HuH-7 (cell line): ENCODE measurements at places on chromosomes 16 and 17.

DNA sequence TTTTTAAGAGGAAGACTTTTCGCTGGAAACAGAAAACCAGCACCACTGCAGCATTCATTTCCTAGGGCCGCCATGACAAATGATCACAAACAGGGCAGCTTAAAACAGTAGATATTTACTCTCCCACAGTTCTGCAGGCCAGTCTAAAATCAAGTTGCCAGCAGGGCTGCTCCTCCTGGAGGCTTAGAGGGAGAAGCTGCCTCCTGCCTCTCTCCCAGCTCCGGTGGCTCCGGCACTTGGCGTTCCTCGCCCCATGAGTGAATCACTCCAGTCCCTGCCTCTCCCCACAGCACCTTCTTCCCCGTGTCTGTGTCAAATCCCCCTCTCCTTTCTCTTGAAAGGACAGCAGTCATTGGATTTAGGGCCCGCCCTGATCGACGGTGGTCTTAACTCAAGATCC is 72.1 kb downstream of the SOCS1 start:
- no peak for DNase-seq

- no peak for DNase-seq
Measured at GRCh38 chr16:85354686-85355514, 242.6 kb upstream of the CIBAR2 start.

GRCh38 chr16:87149051-87149450 is 168.1 kb downstream of the C16orf95 start:
- DNase-seq, result no peak

GRCh38 chr17:49715717-49716279 is 8.0 kb upstream of the SLC35B1 start:
- no peak for DNase-seq

DNA sequence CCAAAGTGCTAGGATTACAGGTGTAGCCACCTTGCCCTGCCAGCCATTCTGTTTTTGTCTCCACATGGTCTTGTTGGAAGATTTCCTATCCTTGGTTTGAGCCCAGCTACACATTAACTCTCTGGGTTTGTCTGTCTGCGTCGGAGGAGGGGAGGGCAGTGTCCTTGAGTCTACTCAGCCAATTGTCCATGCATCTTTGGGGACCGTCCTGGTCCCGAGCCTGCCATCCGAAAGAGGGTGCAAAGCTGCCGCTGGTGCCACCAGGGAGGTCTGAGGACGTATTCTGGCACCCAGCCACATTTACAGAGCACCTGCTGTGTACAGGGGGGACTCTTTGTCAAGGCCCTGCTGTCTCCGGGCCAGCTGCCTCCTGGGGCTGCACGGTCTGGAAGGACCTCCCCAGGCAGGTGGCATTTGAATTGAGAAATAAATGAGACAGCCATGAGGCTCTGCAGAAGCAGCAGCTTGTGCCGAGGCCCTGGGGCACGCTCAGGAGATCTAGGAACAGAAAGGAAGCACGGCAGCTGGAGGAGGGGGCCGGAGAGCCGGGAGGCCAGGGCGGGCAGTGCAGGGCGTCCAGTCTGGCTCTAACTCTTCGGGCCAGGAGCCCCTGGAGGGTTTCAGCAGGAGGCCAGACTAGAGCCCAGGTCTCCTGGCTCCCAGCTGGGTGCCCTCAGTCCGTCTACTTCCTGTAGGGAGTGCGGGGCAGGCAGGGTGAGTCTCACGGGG is 1.5 kb downstream of the CYBA start:
- no peak for DNase-seq

GRCh38 chr16:73350707-73351452 is 303.0 kb upstream of the ZFHX3 start:
- no peak for DNase-seq

DNA sequence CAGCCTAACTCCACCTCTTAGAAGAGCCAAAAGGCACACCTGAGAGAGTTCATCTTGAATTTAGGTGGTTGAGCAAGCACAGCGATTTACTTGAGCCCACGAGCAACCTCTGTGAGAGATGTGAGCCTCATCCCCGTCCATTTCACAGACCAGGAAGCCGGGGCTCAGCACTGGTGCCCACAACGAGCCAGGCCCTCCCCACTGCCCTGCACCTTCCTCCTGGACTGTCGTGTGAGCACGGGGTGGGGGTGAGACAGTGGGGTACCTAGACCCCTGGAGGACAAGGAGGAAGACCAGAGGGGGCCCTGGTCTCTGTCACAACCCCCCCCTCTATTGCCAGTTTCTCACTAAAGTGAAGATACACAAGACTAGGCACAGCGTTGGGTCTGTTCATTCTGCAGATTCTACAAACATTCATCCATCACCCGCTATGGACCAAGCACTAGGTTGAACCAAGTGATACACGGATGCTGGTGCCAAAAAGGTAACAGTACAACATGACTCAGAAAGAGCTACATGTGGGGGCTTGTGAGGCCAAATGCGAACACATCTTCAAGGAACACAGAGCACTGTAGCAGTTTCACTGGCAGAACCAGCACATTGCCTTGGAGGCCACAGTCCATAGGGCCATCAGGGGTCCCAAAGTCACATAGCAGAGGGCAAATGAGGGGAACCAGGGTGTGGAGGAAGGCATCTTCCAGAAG is 231.9 kb downstream of the PARN start:
- no peak for DNase-seq

DNA sequence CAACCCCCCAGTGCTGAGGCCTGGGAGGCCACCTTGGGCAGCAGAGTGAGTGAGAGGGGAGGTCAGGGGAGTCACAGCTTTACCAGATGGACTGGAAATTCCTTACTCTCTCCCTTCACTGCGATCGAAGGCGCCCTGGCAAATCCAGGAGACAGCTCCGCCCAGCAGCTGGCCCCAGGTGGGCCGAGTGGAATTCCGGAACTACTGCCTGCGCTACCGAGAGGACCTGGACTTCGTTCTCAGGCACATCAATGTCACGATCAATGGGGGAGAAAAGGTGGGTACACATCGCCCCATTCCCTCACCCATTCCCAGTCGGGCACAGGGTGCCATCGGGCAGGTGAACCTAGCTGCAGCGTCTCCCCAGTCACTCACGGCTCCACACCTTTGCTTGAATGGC is 91.6 kb downstream of the ABCC6 start:
- DNase-seq, result no peak

- peak; percentile 12 for DNase-seq
Measured at GRCh38 chr16:67641779-67642708, 2.9 kb upstream of the CARMIL2 start.

- DNase-seq, result peak; percentile 51
Measured at GRCh38 chr17:31561469-31562375, 170.2 kb downstream of the RAB11FIP4 start.

DNA sequence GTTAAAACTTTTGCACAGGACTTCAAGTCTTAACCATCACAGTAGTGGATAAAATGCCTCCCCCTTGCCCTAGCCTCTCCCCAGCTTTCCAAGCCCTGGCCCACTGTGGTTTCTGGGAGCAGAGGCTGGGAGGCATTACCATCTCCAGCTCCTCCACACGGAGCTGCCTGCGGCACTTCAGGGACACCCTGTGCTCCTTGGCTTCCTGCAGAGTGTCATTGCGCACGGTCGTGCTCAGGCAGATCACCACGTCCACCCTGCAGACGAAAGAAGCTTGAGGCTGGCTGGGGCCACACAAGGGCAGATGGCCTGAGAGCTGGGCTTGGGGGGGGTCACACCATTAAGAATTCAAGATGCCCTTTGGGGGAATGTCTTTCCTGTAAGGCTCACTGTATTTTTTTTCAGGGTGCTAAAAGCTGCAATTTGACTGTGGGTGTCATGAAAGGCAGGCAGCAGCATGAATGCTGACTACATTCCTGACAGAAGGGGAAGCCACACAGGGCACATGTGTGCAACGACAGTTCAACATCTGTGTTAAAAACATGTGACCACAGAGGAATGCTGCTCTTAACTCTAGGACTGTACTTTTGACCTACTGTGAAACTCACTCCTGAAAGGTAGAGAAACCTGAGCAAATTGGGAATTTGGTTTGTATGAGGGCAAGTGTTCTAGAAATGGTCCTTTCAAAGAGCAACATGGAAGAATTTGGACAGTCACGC is 47.7 kb upstream of the CLEC18B start:
- DNase-seq, result no peak

DNA sequence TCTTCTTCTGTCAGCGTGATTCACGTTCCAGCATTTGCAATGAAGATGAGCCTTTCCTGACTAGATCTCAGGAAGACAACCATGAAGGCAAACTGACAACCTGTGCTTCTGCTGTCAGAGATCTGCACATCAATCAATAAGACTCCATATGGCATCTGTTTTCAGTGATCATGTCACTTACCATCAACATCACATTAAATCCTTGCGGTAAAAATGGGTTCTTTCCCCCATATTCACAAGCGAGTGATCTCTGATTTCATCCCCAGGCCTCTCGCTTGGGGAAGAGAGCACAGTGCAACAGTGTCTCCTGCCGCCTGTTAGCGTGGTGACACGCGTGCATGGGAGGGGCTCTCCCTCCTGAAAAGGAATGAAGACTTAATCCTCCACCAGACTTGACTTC is 11.1 kb downstream of the NACA2 start:
- no peak for DNase-seq

DNA sequence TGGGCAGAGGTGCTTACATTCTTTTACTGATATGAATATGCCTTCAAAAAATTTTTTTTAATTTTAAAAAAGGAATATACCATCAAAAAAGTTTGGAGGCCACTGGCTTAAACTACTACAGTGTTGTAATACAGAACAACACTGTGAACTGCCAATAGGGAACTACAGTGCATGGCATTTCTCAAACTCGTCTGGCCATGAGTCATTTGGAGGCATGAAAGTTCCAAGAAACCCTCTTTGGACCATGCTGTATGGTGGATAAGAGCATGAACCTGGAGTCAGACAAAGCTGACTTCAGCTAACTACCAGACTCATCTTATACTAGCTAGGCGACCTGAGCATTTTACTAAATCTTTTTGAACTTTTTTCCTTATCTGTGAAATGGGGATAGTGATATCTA is 9.2 kb upstream of the NF1 start:
- no peak for DNase-seq

GRCh38 chr16:88402551-88403240 is 19.9 kb downstream of the ZNF469 start:
- no peak for DNase-seq

GRCh38 chr16:70692873-70693671 is 7.2 kb upstream of the MTSS2 start:
- DNase-seq, result no peak

DNA sequence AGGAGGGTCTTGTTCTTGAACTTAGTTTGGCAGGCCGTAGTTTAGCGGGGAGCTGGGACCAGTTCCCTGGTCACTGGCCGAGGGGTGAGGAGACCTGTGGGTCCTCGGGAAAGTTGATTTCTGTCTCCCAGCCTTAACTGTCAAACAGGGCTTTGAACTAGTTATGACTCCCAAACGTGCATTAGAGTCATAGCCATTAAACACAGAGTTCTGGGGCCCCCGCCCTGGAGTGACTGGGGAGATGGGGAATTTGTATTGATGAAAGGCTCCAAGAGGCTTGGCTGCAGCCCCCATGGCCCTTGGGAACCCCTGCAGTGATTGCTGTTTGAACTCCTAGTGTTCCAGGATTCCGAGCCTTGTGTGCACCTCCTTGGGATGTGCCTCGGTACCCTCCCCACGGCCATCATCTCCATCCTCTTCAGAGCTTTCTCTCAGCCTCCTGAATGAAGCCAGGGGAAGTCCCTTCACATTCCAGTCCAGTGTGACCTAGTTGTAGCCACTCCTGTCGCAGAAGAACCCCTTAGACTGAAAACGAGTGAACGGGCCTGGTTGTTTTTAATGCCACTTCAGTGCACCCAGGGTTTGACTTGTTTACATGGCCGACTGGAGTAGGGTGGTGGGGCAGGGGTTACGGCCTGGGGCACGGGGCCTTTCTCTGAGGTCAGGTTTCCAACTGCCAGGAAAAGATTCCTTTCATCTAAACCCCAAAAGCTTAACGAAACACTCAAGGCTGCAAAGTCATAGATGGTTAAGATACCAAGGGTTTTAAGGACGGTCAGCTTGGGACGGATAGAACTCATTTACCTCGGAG is 1.4 kb downstream of the MPRIP start:
- peak; percentile 61 for DNase-seq

GRCh38 chr16:72997141-72997542 is 50.8 kb downstream of the ZFHX3 start:
- DNase-seq, result no peak

DNA sequence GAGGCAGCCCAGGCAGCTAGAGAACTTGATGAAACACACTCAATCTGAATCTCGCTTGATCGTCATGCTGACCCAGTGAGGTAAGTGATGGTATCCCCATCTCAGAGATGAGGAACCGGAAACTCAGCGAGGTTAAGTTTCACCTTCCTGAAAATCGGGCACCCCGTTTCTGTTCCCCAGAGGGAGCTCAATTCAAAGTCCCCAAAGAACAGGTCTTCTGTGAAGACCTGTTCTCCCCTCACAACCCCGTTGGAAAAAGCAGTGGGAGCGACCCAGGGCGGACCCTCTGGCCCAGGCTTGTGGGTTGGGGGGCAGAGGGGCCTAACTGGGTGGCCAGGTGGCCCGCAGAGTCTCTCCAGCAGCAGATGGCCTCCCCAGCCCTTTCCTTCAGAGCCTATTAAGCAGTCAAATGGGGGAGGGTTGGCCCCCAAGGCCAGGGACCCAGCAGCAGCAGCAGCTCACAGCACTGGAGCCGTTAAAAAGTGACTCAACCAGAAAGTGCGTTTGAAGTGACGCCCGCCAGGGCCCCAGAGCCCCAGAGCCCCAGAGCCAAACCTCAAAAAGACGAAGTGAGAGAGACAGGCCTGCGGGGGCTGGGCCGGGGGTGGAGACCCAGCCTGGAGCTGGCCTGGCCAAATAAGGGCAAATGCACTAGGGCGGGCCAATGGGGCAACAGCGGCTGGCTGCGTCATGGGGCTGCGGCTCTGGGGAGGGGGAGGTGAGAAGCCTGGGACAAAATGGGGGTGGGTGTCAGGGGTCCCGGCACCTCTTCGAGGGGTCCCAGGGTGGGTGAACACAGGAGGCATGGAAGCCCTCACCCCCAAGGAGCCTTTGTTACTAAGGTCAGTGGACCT is 9.2 kb upstream of the TSPOAP1 start:
- DNase-seq, result no peak

DNA sequence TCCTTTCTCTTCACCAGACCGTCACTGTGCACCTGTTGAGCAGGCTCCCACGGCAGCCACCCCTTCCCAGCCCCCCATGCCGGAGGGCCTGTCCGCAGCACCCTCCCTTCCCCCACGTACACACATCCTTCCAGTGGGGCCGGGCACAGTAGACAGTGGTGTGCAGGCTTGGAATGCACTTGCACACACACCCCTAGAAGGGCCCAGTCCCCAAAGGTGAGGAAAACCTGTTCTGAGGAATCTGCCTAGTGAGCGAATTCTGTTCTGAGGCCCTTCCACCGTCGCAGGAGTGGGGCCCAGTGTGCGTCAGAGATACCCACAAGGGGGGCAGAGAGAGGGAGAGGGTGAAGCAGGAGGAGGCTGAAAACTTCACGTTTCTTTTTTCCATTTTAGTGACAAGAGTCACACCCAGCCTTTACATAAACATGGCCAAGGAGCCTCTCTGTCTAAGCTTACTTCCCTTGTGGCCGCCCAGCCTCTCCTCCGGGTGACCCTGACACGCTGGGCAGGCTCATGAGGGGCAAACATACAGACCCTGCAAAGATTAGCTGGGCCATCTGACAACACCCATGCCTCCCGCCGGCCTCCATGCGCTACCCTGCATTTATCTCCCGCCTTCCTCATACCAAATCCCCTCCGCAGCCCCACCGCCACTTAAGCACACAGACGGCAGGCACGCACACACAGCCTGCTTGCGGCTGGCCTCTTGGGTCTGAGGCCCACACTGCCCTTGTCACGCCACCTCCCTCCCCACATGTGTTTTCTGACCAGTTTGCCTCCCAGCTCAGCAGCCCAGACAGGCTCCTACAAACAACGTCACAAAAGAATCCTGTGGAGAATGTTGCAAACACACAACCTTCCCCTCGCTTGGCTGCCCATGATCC is 1.8 kb downstream of the ZBTB4 start:
- no peak for DNase-seq

- DNase-seq, result no peak
Measured at GRCh38 chr16:59684911-59685310, 950.8 kb upstream of the GOT2 start.
